ENCODE measurements at places on chromosomes 5 and 9.
A peak's percentile ranks its signal among the peaks of the same experiment; 100 is the strongest.

- DNase-seq = no peak
Measured at GRCh38 chr5:9644630-9645029, 14.5 kb upstream of the TAS2R1 start.

DNA sequence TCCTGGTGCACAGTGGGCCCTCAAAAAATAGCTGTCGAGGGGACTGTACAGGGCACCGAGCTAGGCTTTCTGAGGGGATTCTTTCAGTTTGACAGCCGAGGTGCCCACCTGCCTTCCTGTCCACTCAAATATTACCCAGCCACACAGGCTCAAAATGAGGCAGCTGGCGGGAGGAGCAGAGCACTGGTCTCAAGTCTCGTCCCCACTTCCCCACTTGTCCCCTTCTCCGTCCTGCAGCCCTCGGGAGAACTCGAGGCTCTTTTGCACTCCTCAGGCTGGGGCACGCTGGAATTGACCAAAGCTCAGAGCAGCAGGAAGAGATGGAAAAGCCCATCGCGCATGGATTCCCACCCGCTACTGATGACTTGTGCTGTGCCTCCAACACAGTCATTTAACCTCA is 185.2 kb downstream of the HSPA4 start:
- DNase-seq = no peak

- no peak for DNase-seq
Measured at GRCh38 chr5:35487233-35488025, 130.2 kb upstream of the SPEF2 start.

DNA sequence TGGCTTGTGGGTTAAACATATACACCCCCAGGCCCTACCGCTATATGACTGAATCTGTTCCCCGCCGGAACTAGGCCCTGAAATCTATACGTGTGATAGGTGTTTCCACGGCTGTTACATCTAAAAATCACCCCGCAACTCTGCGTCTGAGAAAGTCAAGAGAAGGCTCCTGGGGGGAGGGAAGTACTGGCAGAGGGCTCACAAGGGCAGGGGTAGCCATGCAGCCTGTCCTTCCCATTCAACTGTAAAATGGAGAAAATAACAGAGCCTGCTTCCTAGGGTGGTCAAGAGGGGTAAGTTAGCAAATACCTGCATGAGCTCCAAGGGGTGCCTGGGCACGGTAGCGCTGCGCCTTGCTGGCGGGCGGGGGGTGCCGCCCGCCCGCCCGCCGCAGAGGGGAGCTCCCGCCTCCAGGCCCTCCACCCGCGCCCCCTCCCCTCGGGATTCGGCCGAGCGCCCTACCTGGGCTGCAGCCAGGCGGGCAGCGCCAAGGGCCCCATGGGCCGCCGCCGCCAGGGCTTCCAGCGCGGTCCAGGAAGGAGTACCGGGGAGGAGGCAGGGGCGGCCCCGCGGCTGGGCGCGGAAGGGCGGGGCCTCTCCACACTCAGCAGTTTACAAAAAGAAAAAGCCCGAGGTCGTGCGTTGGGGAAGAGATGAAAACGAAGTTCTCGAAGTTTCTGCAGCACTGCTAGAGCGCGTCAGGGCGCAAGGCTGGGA is at the start of gene HACD4:
Gene HACD4, minus strand, starts transcription at position 550 of the 717 bp plus-strand sequence. Its CDS starts 50 bp downstream, at position 500.
- DNase-seq = peak; percentile 16

DNA sequence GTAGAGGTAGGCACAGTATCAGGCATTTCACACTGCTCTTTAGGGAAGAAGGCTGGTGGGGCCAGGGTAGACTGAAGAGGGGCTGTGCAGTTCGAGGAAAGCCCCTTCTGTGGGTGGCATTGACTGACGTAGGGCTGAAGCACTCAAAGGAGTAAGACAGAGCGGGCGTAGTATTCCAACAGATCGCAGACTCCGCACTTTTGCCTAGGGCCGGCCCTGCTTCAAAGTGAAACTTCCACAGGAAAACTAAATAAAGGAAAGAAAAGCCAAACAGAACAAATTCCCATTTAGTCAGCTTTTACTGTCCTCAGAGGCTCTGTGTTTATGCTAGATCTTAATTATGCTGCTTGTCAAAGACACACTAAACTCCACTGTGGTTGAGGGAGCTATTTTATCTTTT is 493.0 kb upstream of the WWC1 start:
- no peak for DNase-seq

DNA sequence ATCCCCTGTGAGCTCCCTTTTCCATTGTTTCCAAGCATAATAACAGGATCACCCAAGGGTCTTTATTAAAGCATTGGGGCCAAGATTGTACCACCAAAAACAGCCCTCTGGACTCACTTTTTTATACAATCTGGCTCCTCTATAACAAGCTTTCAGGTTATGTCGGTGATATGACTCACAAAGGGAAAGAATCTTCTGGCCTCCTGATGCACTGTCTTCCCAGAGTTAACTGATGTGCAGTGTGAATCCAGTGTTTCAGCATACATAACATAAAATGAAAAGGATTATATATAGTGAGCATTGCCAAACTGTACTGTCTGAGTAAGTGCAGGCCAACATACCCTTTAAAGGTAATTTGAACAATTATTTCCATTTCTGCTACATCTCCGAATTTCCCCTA is 33.9 kb upstream of the MAN2A1 start:
- no peak for DNase-seq

DNA sequence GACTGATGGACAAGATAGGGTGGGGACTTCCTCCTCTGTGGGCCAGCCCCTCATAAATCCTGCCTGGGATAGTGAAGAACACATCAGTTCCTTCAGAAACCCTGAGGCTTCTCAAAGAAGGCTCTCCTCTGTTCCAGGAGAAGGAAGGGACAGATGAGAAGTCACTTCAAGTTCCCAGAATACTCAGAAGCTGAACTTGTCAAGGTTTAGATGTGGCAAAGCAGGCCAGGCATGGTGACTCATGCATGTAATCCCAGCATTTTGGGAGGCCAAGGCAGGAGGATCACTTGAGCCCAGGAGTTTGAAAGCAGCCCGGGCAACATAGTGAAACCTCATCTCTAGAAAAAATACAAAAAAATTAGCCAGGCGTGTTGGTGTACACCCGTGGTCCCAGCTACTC is 38.5 kb downstream of the STOM start:
- DNase-seq = no peak

DNA sequence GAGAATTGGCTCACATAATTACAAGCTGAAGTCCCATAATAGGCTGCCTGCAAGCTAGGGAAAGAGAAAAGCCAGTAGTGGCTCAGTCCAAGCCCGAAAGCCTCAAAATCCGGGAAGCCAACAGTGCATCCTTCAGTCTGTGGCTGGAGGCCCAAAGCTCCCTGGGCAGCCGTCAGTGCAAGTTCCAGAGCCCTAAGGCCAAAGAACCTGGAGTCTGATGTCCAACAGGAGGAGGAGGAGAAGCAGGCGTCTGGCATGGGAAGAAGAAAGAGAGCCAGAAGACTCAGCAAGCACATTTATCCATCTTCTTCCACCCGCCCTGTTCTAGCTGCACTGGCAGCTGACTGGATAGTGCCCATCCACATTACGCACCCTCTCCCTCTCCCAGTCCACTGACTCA is 213.4 kb downstream of the GAS1 start:
- DNase-seq = no peak

DNA sequence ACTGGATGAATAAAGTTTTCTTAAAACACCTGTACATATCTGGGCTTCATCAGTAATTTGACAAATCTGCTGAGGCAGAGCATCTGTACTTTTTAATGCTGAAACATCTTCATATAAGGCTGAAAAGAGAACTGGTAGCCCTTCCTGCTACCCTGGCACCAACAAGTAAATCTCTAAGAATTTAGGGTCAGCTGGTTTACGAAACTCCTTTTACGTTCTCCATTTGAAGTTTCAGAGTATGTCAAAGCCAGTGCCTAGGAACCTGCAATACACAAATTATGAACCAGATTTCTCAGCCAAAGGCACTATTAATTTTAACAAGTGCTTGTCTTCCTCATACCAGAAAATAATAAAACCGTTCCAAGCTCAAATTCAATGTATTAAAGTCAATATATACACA is 3.8 kb downstream of the ZFAND5 start:
- DNase-seq = no peak

GRCh38 chr5:1057485-1058082 is 49.0 kb downstream of the NKD2 start:
- DNase-seq = no peak

GRCh38 chr9:137303893-137304382 is 1.9 kb upstream of the NRARP start:
- DNase-seq = no peak

DNA sequence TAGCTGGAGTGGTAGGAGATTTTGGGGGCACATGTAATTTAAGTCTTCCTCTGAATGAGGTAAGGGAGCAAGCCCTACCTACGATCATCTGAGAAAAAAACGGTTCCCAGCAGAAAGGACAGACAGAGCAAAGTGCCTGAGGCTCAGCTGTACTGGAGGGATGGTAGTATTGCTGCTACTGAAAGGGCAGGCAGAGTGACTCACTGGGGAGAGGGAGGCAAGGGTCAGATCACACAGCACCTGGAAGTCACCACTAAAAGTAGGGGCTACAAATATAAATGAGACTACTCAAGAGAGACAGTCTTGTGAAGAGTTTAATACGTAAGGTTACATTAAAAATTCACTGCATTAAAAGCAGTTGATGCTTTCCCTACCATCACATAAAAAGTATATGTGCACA is 75.9 kb downstream of the NFIB start:
- DNase-seq = no peak

DNA sequence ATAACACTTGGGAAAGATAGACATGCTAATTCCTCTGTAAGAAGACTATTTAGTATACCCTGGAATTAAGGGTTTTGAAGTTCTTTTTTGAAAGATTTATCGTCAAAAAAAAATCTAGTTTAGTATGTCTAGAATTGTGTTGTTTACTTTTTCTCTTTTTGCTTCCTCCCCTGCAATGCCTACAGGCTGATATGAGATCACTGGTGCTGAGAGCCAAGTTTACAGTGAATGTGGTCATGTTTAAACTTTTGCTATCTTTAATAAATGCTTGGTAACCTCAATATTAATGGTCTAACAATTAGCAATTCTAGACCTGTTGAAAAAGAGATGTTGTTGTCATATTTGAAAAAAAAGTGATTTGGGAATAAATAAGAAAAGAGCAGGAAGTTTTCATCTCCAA is 86.1 kb downstream of the CWC27 start:
- DNase-seq = no peak

DNA sequence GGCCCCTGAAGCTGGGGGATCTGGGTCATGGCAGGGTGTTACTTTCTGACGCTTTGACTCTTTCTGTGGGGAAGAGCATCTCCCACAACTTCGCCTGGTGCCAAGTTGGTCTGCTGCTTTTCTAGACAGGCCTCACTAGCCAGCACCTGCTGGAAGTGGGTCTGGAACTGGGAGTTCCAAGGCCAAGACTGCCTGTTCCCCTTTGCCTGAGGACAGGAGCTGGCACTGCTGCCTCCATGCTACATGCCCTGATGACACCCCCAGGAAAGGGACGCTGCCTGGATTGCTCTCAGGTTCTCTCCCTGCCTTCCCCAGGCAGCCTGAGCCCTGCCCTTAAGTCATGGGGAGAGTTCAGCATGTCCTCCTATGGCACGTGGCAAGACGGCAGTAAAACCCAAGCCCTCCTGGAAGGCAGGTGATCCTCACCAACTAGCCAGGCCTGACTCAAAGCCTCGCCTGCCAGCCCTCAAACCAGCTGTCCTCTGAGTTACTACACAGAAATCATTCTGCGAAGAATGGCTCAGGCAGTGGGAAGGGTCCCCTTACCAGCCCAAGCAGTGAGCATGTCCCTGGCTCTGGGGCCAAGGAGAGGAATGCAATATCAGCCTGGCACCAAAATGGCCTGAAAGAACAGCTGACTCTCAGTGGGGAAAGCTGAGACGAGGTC is 35.8 kb downstream of the SEC61B start:
- DNase-seq = no peak

DNA sequence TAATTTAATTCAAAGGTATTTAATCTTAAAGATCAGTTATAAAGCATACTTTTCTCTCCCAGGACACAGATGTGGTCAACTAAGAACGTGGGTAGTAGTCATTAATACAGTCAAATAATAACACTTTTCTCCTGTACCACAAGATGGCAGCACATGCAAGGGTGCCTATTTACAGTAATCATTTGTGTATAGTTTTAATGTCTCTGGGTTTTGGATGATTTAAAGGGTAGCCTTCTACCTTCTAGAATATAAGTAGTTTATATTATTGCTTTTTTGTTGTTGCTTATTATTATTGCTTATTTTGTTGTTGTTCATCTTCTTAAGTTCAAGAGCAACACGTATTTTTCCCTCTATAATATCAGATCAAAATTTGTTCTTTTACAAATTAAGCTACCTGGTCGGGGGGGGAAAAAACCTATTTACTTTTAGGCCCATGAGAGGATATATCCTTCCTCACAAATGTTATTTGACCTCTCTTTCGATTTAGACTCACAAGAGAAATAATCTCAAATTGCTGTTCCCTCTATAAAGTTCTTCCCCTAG is 59.6 kb upstream of the SLC27A6 start:
- DNase-seq = peak; percentile 67

- DNase-seq = no peak
Measured at GRCh38 chr9:121987314-121987713, 105.8 kb downstream of the TTLL11 start.

DNA sequence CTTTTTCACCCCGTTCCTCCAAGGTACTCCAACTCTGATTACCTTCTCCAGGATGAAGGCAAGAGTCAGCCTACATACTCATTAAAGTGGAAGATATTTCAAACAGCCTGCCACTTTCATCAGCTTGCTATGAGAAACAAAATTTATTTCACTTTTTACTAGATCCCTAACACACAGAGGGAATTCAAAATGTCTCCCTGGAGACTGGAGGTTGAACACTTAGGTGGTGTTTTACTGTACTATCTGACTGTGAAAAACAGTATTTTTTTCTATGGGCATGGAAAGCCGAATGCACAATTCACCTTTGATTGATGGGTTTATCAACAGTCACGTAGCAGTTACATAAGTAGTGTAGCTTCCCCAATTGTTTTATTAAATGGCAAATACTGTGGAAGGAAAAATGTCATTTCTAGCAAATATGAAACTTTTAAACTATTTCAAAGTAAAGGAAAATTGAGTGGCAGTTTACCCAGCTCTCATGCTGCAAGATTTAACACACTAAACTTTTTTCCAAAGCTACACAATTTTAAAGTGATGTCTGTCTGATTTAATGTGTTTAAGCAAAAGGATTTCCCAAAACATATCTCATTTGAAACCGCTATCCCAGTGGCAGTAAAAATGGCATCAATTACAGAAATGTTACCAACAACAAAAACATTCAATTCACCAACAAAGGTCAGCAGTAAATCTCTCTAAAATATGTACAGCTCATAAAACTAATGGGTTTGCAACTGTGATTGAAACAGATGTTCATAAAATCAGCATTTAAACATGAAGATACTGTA is 125.0 kb upstream of the TLE4 start:
- DNase-seq = no peak

GRCh38 chr5:136740228-136740627 is 374.9 kb upstream of the TRPC7 start:
- DNase-seq = no peak

Data from fibroblast of the conjunctiva (primary cell).